ENCODE measurements at places on chromosomes 1 and 21.

DNA sequence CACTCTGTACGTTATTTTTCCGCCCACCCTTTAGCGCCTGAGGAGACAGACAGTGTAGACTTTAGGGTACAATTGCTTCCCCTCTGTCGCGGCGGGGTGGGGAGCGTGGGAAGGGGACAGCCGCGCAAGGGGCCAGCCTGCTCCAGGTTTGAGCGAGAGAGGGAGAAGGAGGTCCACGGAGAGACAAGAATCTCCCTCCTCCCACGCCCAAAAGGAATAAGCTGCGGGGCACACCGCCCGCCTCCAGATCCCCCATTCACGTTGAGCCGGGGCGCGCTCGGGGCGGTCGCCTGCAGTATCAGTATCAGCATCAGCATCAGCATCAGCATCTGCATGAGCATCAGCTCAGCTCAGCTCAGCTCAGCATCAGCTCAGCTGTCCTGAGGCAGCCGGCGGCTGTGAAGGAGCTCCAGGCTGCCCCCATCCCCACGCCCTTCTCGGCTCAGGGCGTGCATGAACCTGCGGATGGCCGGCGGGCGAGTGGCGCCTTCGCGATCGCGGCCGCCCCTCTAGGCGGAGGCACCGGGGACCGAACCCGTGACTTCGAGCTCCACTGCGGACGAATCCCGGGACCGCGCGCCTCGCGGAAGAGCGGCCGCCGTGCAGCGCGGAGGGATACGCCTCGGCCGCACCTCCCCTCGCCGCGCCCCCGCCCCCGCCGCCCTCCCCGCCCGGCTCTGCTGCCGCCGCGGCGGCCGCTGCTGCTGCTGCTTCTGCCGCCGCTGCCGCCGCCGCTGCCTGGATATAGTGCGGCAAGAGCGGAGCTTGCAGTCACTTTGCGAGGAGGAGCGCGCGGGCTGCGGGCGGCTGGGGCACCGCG is at the start of gene NCAM2:
Gene NCAM2 (plus strand): TSS at position 774 of the 820 bp plus-strand sequence.
- DNase-seq, result no peak

- DNase-seq, result peak; percentile 77
These were observed 101.4 kb downstream of the PBX1 start for GRCh38 chr1:164660412-164660772.

DNA sequence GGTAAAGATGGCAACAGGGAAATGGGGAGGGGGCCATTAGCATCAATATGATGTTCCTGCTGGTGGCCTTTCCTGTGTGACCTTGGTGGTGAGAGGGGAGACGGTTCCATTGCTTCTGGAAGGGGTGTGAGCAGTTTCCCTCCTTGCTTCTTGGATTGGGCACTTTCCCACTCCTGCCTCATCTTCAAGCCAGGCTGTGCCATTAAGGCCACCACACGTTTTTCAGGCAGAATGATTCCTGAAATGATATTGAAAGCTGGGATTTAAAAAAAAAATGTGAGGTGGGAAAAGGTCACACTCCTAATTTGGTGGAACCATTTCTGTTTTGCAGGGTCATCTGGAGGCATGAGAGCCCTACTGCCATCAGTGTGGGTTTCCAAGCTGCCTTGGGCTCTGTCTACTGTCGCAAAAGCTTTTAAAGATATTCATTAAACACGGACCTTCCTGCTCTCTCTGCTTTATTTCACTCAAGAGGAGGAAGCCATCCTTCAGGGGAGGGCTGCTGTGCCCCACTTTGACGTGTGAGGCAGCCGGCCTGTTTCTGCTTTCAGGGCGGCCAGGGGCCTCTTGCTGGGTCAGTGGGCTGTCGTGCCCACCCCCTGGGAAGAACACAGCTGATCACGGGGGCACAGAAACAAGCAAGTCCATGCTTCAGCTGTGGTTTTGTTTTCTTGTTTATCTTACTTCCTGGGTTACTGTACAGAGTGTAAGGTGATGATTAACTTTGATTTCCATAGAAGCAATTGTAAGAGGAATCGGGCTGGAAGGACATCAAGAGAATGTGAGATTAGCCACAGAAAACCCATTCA is 8.0 kb downstream of the RIIAD1 start:
- no peak for DNase-seq

GRCh38 chr1:61028136-61028535 is 54.2 kb upstream of the NFIA start:
- DNase-seq, result no peak

DNA sequence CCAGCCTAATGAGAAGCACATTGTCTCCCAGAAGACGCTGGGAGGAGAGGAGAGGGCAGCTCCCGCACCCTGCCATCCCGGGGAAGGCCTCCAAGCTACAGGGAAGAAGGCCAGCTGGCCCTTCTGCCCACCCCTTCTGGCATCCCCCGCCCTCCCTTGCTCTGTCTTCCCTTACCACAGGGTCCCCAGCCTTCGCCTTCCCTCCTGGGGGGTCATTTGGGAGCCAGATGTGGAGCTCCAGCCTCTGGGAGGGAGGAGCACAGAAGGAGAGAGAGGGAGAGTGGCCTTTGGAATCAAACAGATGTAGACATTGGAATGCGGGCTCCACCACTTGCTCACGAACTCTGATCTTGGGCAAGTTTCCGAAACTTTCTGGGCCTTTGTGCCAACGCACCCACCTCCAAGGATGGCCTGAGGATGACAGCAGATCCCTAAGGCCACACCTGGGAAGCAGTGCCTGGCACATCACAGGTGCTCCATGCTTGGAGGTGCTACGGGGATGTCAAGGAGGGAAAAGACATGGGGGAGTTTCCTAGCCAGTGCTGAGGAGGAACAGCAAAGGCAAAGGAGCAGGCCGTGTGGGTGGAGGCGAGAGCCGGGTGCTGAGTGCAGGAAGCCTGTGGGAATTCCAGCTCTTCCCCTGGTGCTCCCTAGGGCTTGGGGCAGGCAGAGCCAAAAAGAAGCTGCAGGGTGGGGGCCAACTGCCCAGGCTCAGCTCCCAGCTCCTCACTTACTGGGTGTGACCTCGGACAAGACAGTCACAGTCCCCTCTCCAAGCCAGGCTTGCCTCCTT is 23.1 kb upstream of the RSPO1 start:
- no peak for DNase-seq

DNA sequence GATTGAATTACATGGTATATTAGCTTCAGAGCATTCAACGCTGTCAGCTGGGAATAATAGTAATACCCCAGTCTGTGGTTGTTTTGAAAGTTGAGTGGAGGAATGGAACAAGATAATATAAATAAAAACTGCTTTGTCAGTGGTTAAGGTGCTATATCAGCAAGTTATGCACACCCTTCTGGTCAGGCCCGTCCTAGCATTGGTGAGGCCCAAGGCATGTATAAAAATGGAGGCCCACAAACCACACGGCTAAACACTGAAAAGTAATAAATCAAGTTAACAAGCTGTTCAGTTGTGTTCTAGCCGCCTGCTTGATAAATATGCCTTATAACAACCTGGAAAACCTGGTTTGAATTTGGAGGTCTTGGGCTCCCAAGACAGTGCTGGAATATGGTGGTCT is 77.4 kb downstream of the PSMG1 start:
- DNase-seq, result no peak

DNA sequence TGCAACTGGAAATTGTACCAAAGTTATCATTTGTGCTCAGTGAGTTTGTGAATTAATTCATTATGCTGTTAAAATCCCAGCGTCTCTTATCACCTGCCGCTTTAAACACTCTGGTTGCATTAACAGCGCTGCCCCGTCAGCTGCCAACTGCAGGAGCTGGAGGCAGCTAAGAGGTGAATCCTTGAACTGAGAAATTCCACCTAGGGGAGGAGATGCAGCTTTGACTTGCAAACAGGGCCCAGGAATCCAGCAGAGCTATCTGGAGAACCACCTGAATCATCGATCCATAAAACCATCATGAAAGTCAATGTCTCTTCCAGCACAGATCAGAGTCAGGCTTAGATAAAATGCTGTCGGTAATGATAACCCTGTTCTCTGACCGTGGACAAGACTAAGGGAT is 140.7 kb upstream of the PTBP2 start:
- DNase-seq, result peak; percentile 65

GRCh38 chr1:189530162-189530561 is 947.5 kb downstream of the BRINP3 start:
- peak; percentile 87 for DNase-seq

DNA sequence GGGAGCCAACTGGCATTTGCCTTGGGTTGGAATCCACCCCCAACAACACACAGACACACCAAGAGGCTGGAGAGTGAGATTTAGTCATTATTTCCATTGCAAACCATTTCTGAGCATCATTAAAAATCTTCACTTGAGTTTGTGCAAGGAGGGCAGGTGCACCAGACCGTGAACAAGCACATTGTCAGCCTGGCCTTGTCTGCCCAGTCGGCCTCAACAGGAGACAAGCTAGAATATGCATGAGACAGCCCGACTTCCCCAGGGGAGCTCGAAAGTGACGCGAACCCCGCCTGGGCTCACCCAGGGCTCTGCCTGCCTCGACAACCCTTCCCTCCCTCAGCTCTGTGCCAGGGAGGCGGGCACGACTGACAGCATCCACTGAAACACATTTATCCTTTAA is 15.4 kb upstream of the GUCA2B start:
- DNase-seq, result peak; percentile 59

DNA sequence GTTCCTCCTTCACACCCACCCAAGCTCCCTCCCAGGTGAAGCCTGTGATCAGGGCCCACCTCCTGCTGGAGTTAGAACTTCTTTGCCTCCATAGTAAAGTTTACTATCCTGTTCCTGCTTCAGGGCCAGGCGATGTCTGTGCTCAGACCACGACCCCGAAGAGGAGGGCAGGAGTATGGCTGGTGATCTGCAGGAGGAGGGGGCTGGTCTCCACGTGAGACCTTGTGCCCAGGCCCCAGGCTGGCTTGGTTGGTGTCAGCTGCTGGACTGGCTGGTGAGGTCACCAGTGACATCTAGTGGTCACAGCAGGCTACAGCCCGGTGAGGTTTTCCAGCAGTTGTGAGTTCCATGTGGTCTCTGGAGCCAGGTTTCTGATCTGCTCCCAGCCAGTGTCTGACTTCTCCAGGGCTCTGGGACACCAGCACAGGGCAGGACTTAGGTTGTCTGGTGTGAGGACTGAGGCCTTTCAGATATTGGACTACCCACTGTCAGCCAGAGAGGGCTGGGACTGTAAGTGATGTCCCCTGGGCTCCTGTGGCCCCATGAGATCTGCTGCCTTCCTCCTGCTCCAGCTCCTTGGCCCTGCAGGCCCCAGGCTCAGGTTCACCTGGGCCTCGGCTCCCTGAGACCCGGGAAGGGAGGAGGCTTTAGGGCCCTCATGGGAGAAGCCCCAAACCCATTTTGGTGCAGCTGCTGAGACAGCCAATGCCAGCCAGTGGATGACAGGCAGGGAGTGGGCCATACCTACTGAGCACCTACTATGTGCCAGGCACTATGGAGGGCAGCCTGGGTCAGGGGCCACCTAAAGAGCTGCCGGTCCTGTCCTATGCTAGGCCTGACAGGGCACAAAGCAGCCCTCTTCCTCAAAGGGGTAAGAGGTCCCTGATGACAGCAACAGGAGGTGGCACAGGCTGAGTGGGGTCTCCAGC is 6.0 kb upstream of the UBL4B start:
- DNase-seq, result peak; percentile 54

DNA sequence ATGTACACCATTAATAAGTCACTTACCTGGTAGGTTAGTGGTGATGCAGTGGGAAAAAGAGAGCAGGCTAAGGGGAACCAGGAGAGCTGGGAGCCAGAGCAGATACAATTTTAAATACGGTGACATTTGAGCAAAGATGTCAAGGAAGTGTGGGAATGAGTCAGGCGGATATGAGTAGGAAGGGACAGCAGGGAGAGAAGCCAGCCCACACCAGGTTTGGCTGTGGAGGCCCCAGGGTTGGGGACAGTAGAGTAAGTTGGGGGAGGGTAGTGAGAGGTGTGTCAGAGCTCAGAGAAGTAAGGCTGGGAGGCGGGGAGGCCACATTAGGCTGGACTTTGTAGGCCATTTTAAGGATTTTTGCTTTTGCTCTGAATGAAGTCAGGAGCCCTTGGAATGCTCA is 482.0 kb downstream of the DISC1 start:
- DNase-seq, result no peak

- DNase-seq, result no peak
These were observed 110.1 kb upstream of the RUNX3 start for GRCh38 chr1:25040122-25040685.

GRCh38 chr21:35093514-35093913 is 44.4 kb upstream of the RUNX1 start:
- DNase-seq, result no peak

GRCh38 chr1:227889863-227890405 is 57.8 kb downstream of the WNT9A start:
- no peak for DNase-seq

- DNase-seq, result no peak
These were observed 29.6 kb upstream of the ZNF326 start for GRCh38 chr1:89965193-89965768.

DNA sequence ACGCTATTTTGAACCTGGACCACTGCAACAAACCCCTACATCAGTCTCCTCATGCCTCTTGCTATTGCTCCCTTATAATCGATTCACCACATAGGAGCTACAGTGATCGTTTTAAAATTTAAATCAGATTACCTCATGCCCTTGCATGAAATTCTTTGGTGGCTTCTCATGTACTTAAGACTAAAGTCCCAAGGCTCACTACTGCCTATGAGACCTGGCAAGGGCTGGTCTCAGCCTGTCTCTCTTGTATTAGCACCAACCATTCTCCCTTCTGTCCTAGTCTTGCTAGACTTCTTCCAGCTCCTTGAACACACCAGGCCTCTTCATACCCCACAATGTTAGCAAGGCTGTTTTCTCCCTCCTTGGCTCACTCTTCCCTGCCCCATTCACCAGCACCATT is 6.5 kb upstream of the GNPAT start:
- DNase-seq, result no peak

DNA sequence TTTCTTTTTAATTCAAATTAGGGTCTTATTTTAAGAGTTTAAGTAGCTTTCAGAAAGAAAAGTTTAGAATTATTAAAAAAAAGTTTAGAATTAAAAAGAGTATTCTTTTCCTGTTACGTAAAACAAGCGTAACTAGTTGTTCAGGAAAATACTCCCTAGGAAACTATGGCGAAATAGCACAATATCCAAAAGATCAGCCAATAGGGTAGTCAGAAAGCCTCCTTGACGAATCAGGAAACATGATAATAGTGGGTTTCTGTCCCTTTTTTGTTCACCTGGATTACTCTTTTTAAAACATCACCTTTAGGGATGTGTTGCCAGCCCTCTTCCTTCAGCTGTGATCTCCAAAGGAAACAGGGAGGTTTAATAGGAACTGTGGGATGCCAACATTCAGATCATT is 25.2 kb downstream of the S1PR1 start:
- no peak for DNase-seq

DNA sequence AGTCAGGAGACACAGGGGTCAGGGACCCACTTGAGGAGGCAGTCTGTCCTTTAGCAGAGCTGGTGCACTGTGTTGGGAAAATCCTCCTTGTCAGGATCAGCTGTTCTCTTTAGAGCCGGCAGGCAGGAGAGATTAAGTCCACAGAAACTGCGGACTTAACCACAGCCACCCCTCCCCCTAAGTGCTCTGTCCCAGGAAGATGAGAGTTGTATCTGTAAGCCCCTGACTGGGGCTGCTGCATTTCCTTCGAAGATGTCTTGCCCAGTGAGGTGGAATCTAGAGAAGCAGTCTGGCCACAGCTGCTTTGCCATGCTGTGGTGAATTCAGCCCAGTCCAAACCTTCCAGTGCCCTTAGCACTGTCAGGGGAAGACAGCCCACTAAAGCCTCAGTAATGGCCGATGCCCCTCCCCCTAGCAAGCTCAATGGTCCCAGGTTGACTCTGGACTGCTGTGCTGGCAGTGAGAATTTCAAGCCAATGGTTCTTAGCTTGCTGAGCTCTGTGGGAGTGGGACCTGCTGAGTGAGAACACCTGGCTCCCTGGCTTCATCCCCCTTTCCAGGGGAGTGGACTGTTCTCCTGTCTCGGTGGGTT is 172.8 kb downstream of the ST6GALNAC3 start:
- DNase-seq, result no peak

- peak; percentile 54 for DNase-seq
These were observed 54.4 kb upstream of the A3GALT2 start for GRCh38 chr1:33375316-33375715.
